ENCODE measurements at places on chromosomes 2 and 18.

GRCh38 chr2:175309799-175310198 lies 128.3 kb upstream of the ATP5MC3 start:
- no peak for DNase-seq
- no peak overlapping the region for H3K27ac ChIP-seq
- H3K4me3 ChIP-seq = no peak overlapping the region
- H3K27me3 ChIP-seq = peaks cover 73% of the 10 kb centered on the region
- H3K4me1 ChIP-seq = peaks cover 4% of the 10 kb centered on the region

GRCh38 chr2:238462782-238463396 lies 36.2 kb downstream of the ASB1 start:
- H3K4me1 ChIP-seq = no peaks in the 10 kb centered on the region
- DNase-seq = no peak
- no peaks in the 10 kb centered on the region for H3K36me3 ChIP-seq
- H3K27ac ChIP-seq = no peak overlapping the region

- H3K4me1 ChIP-seq = peaks cover 19% of the 10 kb centered on the region
- H3K27me3 ChIP-seq = no peaks in the 10 kb centered on the region
- H3K4me3 ChIP-seq = no peak overlapping the region
- no peak overlapping the region for H3K27ac ChIP-seq
- DNase-seq = no peak
These were observed 235.3 kb downstream of the DYM start for GRCh38 chr18:49225160-49225559.

GRCh38 chr2:181128199-181128598 lies 147.8 kb downstream of the UBE2E3 start:
- no peak for DNase-seq
- H3K36me3 ChIP-seq = peaks cover 12% of the 10 kb centered on the region
- H3K4me3 ChIP-seq = peak overlapping the region; percentile 21

GRCh38 chr18:60067426-60068210 lies 167.8 kb downstream of the PMAIP1 start:
- no peak overlapping the region for H3K4me3 ChIP-seq
- no peak overlapping the region for H3K27ac ChIP-seq
- peaks cover 16% of the 10 kb centered on the region for H3K27me3 ChIP-seq
- H3K4me1 ChIP-seq = no peaks in the 10 kb centered on the region
- no peak for DNase-seq
- no peaks in the 10 kb centered on the region for H3K36me3 ChIP-seq

GRCh38 chr18:26335571-26336487 lies 109.6 kb downstream of the TAF4B start:
- no peak overlapping the region for H3K4me3 ChIP-seq
- no peak for DNase-seq
- H3K27ac ChIP-seq = no peak overlapping the region
- H3K4me1 ChIP-seq = no peaks in the 10 kb centered on the region
